ENCODE measurements at places on chromosomes 7 and 10. TPM values are rescaled to one million over a fixed set of nuclear protein-coding genes. Genes with fewer than 3 reads are reported as not detected.
A peak's percentile ranks its signal among the peaks of the same experiment; 100 is the strongest.

DNA sequence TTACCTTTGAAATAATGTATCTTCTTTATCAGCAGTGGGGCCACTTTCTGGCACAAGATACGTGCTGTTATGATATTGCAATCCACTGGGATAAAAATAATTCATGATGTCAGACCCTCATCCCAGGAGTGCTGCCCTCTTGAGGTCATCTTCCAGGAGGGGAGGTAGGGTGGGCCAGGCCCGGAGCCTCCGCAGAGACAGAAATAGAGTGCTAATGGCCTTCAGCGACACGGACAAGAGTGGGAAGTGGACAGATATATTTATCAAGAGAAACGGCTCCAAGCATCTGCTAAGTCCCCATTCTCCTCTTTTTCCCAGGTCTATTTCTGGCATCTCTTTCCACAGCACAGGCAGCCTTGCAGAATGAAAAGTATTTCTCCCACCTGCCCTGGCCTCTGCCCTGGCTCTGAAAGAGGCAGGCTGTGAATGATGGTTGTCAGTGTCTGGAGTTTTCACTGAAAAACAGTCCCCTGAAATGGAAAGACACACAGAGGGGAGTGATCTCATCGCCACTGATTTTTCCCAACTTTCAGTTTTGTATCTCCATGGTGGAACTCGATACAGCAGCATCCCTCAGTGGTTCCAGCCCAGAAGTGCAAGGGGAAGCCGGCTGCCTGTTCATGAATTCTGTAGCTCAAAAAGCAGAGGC is 251.7 kb upstream of the MYO3A start:
- DNase-seq, result no peak

DNA sequence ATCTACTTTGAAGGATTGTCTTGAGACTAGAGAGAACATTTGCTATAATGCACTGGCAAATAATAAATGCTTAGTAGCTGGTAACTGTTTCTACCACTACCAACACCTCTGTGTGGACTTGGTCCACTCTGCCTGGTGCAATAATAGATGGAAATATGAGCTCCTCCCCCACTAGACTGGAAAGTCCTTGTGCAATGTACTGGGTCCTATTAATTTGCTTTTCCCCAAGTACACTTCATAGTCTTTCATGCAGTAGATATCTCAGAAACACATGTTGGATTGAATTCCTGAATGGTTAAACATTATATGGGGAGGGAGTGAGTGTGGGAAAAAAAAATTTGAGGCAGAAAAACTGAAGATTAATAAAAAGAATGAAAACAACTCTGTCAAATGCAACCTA is 119.3 kb downstream of the C10orf90 start:
- no peak for DNase-seq

DNA sequence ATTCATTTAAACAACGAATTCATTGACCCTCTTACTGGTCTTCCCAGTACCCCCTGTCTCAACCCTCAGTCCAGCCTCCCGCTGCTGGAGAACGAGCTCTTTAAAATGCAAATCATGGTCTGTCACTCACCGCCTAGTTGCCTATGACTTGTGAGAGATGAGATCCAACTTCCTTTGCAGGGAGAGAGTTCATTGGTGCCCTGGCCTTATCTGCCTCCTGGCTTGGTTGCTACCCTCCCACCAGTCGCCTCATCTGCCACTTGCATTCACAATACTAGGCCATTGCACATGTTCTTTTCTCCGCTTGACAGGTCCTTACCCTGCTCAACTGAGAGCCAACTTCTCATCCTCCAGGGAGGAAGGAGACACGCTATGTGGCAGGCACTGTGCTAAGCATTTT is 54.0 kb upstream of the MXI1 start:
- DNase-seq, result no peak

The USP6NL gene
- 14.3 TPM for total RNA-seq

The SPDYE9 gene
- not detected for total RNA-seq

GRCh38 chr7:144006029-144006691 is 6.0 kb downstream of the OR6B1 start:
- DNase-seq, result no peak

DNA sequence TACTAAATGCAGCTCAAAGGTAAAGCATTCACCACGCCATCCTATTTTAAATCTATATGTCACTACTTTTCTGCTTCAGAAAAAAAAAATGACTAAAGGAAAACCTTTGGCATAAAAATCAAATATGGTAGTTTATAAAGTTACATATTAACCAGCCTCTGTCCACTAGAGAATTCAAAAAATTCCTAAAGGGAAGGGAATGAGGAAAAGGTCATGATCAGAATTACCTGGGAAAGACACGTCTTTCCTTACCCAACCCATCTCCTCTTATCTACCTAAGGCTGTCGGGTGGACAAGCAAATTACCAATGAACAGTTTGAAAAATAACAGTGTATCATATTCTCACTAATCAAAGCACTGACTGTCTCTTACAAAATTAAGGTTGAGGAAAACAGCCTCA is 100.7 kb upstream of the TMEM106B start:
- no peak for DNase-seq

The CUBN gene
- 0.80 TPM for total RNA-seq

- no peak for DNase-seq
These were observed 113.1 kb downstream of the INPP5A start for GRCh38 chr10:132650611-132651250.

The PROSER2 gene
- 66.0 TPM for total RNA-seq

The TSPAN14 gene
- not detected for total RNA-seq

DNA sequence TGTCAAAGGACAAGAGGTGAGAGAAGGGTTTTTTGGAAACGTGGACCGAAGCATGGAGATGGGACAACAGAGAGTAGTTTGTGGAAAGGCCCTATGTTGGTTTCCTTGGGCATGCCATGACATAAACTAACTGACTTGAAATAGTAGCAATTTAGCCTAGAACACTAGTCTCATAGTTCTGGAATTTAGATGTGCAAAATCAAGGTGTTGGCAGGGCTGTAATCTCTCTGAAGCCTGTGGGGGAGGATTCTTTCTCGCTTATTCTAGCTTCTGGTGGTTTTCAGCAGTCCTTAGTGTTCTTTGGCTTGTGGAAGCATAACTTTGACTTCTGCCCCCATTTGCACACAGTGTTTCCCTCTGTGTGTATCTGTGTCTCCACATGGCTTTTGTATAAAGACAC is 283.4 kb downstream of the GFRA1 start:
- no peak for DNase-seq

DNA sequence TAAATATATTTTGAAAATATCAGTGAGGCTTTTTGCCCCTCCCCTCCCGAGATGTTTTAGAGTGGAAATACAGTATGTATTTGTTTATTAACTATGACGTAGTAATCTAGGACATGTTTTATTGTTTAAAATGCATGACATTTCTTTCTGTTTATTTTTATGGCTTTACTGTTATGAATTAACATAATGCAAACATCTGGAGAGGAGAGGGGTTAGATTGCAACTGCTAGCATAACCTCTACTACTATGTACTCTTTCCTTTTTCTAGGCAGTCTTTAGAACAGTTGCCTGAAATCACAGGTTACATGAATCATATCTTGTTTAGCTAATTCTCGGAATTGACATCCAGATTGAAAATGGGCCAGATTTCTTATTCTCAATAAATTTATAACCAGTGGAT is 7.4 kb downstream of the BTAF1 start:
- DNase-seq, result no peak

GRCh38 chr10:34905200-34905927 is 90.3 kb upstream of the PARD3 start:
- DNase-seq, result peak; percentile 68

DNA sequence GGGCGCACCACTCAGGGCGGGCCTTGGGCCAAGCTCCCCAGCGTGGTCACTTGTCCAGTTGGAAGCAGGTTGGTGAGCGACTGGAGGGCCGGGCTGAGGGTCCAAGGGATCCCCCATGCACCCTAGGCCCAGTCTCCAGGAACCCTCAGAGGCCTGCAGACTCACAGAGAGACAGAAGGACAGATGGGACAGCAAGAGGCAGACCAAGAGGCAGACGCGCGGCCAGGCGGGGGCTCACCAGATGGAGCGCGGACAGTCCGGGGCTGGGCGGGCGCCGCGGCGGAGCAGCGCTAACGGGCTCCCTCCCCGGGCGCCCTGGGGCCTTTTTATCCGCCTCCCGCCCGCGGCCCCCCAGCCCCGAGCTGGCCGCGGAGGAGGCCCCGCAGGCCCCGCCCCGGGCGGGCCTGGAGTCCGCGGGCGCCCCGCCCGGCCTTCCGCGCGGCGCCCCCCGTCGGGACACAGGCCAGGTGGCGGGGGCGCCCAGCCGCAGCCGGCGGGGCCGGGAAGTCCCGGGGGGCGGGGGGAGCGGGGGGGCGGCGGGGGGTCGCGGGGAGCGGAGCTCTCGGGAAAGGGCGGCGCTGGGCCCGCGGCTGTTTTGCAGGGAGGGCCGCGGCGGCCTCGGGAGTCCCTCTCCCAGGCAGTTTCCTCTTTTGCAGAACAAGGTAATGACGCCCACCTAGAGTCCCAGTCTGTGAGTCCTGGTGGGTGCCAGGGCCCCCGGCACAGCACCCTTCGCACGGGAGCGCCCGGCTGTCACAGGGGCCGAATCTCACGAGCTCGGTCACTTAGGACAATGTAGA is at the start of gene LOXL4:
TSS of gene LOXL4 (minus strand) at position 301 of the 800 bp plus-strand sequence. CDS start 5,175 bp downstream, outside the sequence.
- peak; percentile 19 for DNase-seq

GRCh38 chr7:139602143-139602722 is 78.7 kb downstream of the CLEC2L start:
- peak; percentile 39 for DNase-seq

The C7orf57 gene
- not detected for total RNA-seq

The GIMAP8 gene
- not detected for total RNA-seq

DNA sequence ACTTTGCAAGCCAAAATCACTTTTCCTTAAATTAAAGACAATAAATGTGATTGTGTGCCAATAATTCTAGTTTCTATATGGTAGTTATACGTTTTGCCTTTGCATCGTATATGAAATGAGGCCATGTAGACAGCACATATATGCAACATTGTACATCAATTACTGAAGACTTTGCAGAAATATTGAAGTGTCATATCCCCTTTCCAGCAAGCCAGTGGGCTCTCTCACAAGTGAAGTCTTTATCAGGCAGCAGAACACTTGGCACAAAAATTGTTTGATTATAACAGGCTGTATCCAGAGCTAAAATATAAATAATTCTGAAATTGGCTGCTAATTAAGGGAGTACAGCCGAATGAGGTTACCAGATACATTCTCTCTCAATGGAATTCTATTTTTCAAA is 588.6 kb upstream of the SEMA3D start:
- DNase-seq, result no peak

DNA sequence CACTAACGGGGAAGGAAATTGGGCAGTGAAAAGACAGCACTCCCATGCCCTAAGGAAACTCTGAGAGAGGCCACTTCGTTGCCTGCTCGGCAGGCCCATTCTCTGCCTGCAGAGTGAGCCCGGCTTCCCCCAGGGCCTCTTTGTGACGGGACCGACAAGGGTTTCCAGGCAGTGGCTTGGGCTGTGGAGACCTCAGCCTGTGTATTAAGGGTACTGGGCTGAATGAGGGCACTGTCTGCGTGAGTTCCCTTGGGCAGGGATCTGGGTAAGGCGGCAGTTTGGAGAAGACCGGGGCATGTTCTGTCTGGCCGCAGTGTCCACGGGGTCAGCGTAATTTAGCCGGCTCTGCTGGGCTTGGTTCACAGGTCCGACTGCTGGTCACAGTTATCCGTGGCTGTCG is 237.2 kb downstream of the MGMT start:
- no peak for DNase-seq

The CCL26 gene
- total RNA-seq, result 7.1 TPM

GRCh38 chr7:157445956-157446295 is 109.1 kb downstream of the DNAJB6 start:
- DNase-seq, result no peak

GRCh38 chr7:109522585-109522984 is 952.9 kb downstream of the DNAJB9 start:
- DNase-seq, result no peak

GRCh38 chr7:48094861-48095293 is 5.8 kb downstream of the UPP1 start:
- DNase-seq, result peak; percentile 65

Data from PC-3 (cell line).